Suppressor macrophage treated with lipopolysaccharide for 1 hour (primary cell): ENCODE measurements at places on chromosomes 11 and 22.

GRCh38 chr22:41664951-41665350, 23.7 kb downstream of the SNU13 start:
- DNase-seq: no peak

GRCh38 chr11:78603792-78604191, 29.1 kb upstream of the NARS2 start:
- no peak for DNase-seq

DNA sequence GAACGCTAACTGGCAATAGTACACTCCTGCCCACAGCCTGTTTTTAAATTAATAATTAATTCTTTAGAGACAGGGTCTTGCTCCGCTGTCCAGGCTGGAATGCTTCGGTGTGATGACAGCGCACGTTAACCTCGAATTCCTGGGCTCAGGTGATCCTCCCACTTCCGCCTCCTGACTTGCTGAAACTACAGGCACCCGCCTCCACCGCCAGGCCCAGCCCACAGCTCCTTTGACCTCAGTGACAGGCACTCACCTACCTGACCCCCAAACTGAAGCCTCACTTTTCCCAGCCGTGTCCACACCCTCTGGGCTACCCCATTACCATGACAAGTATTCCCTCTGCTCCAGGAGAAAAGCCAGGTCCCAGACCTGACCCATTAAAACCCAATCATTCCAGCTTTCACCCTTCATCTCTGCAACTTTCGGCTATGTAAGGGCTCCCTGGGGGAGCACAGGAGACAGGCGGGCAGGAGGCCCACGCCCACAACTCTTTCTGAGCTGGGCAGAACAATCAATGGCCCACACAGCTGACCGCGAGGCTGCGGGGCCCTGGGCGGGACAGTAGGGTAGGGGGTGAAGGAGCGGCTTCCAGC, 730 bp downstream of the LMNTD2 start:
- no peak for DNase-seq

DNA sequence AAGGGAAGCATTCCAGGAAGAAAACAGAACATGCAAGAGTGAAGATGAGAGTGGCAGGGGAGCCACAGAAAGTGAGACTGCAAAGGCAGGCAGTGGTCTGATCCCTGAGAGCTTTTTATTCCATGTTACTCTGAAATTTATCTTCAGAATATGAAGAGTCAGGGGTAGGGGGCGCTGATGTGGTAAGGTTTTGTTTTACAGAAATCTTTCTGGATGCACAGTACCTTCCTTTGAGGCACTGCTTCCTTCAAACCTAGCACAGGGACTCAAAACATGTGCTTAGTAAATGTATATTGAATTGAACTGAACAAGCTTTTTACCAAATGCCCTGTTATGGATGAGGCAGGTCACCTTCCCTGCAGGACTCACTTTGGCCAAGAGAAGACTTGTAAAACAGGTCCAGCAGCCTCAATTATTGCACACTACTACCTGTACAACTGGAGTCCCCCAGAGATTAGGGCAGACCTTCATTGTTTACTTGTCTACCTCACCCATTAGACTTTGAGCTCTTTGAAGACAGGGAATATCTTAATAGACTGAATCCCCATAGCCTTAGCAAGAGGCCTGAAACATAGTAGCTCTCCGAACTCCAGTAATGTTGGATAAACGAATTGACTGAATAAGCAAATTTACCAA, 2.2 kb downstream of the PAK1 start:
- DNase-seq: peak; percentile 51

- no peak for DNase-seq
These were observed at the start of gene LRRN4CL for GRCh38 chr11:62689421-62690183. Gene LRRN4CL (minus strand): TSS chr11:62689530. CDS start chr11:62688508, 1,022 bp downstream.

DNA sequence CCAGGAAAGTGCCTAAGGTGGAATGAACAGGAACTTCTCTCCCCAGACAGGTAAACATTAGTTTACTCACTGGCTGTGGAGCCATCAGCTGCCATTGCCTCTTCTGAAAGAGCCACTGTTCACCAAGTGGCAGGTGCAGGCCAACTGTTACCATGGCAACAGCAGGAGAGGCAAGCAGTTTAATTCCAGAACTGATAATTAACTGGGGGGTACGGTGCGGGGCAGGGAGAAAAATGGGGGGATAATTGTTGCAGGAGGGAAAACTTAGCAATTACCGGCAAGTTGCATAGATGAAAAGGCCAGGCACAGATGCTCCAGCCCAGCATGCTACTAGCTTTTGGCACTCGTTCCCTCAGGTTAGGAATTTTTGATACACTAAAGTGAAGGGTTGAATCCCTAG, 85.1 kb downstream of the TRIM44 start:
- no peak for DNase-seq

- no peak for DNase-seq
These were observed 2.0 kb downstream of the SYNGR1 start for GRCh38 chr22:39351689-39352214.

DNA sequence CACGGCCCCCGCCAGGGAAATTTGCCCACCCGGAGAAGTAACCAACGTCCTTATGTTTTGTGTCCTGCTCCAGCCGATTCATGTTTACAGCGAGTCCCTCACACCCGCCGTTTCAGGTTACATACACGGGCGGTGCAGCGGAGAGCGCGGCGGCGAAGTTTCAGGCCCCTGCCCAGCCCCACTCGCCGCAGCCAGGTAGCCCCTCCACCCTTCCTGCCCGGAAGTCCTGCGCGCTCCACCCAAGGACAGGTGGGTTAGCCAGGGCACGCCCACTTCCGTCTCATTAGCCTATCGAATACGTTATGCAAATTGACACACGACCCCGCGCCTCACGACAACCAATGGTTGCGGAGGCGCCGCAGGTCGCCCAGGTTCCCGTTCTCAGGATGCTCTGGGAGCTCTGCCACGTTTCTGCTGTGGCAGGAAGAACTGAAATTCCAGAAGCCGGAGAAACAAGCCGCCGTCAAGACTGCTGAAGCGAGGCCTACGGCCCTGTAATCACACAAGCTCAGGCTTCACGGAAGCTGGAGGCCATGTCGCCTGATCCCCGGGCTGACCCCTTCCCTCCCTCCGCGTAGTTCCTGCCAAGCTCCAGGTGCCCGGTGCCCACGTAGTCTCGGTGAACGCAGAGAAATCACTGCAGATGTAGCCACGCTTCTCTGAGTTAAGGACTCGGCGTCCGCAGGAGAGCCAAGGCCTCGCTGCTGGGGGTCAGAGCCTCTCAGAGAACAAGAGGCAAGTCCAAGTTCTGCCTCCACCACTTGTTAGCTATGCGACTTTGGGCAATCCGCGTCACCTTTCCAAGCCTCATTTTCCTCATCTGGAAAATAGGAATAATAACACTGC, 22.4 kb upstream of the MYH9 start:
- DNase-seq: peak; percentile 36

DNA sequence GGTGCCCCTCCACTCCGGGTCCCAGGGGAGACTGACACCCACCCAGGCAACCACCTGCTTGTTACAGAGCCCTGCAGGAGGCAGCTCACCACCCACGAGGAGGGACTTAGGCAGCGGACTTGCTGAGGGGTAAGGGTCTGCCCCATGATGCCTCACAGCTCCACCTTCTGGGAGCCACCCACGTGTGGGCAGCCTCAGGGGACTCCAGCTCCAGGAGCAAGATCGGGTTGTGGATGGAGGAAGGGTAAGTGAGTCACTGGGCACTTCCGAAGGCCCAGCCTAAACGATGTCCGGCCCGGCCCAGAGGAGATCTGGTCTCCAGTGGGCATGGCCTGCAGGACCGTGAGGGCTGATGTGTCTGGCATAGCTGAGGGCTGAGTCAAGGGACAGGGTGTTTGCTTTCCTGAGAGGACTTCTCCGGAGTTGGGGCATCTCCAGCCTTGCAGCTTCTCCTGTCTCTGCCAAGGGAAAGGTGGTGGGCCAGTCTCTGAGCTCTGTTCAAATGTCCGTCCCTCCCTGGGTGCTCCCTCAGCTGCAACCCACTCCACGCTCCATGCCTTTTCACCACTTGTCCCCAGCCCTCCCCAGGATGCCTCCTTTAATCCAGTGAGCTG, 32.3 kb upstream of the P2RY2 start:
- DNase-seq: peak; percentile 72

DNA sequence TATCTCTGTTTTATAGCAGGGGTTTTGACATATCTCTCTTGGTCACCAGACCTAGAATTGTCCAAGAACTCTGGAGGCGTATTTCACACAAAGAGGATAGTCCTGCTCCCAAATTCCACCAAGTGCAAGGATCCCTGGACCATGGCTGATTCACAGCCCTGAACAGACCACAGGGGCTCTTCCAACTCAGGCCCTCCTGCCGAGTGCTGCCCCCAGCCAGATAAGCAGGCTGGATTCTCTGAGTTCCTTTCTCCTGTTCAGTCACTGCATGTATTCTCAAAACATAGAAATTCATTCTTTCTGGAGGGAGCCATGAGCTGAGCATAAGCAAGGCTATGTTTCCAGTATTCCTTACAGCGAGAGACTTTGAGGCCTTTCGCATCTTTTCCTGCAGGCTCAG, 13.4 kb upstream of the PLEKHB1 start:
- no peak for DNase-seq

- no peak for DNase-seq
These were observed 305.2 kb downstream of the RAB38 start for GRCh38 chr11:87870086-87870485.

GRCh38 chr11:123212406-123212805, 17.4 kb upstream of the CLMP start:
- no peak for DNase-seq

DNA sequence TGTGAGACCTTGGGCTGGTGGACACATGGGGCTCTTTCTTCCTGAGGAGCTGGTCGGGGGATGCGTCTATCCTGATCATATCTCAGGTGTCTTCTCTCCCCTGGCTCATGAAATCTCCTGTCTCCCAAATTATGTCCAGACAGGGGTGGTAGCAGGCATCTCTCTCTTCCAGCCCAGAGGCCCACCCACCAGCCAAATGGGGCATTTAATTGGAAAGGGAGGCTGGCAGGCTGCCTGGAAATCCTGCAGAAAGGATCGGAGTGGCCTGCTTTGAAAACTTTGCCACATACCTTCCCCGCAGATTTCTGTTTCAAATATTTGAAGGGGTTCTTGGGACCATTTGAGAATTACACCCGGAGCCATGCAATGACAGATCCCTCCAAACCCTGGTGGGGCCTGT, 37.4 kb downstream of the SMIM38 start:
- no peak for DNase-seq

DNA sequence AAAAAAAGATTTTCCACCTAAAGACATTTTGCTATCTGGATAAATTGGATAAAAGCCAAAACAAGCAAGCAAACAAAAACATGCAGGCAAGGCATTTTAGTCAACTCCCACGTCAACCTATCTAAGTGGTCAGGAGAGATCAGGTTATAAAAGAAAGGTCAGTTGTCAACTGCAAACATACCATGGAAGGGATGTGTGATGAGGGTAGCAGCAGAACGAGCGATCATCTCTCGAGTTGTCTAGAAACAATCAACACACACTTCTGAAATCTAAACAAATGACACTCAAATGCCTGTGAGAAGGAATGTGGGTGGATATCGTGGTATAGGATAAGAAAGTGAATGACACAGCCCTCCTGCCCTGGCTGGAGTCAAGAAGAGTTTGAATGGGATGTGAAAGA, 10.9 kb downstream of the MTCH2 start:
- no peak for DNase-seq

- DNase-seq: peak; percentile 45
These were observed 728 bp downstream of the TBC1D22A start for GRCh38 chr22:46763051-46763705.

DNA sequence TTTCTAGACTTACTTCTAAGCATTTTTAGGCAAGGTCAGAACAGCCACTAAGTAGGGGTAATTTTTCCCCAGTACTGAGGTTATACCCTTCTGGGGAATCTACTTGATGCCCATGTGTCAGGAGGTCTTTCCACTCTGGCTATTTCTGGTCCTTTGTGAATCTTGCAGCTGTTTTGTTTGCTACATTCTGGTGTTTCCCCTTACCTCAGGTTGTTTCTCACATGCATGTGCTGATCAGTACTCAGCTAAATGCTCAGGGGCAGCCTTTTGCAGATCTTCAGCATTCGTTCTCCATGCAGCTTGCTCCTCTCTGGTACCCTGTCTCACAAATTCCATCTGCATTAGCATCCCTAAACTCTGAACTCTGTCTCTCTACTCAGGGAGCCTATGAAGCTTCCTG, 303.6 kb downstream of the SOX6 start:
- no peak for DNase-seq

- no peak for DNase-seq
These were observed 90.6 kb upstream of the NTM start for GRCh38 chr11:131279654-131280384.

GRCh38 chr11:113261709-113262475, 52.5 kb upstream of the TTC12 start:
- DNase-seq: no peak

GRCh38 chr11:19683862-19684491, 28.7 kb upstream of the NAV2 start:
- no peak for DNase-seq

DNA sequence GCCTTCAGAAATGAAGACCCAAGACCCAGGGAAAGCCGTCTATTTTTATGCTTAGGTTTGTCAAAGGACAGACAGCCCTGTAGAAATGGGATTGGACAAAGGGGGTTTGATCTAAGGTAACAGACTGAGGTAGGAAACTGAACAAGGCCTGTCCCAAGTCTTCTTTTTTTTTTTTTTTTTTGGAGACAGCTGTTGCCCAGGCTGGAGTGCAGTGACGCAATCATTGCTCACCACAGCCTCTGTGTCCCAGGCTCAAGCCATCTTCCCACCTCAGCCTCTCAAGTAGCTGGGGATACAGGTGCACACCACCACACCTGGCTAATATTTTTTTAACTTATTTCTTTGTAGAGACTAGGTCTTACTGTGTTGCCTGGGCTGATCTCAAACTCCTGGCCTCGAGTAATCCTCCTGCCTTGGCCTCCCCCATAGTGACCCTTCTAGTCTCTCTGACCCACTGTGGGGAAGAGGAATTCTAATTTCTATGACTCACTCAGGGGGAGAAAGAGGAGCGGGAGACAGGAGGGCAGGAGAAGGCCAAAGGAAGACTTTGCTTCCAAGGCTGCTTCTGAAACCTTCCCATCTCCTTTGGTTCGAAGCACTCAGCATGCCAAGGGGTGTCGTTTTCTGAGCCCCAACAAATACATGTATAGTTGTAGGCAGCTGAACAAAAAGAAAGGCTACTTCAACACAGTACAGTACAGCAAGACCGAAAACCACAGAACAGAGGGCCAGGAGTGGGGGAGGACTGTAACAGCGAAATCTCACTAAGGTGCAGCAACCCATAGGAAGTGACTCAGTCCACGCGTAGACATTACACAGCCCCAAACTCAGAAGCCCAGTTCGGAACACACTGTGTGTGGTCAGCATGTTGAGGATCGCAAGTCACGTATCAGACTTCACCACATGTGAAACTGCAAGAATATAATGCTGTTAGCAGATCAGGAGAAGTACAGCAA, 872 bp downstream of the TMA7B start:
- peak; percentile 72 for DNase-seq

DNA sequence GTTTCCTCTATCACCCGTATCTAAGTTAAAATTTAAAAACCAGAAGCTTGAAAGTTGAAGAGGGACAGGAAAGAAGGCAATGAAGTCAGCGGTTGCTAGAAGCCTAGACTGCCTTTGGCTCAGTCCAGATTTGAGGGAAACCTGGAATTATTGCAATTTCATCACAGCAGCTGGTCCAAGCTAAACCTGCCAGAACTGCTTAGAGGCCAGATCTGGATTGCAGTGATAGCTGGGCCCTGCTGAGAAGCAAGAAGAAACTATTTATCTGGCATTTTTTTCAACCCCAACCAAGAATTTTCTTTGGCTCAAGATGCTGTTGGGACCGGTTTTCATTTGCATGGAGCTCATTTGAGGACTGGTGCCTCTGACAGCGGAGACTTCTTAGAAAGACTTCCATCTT, 121.5 kb upstream of the TEAD1 start:
- no peak for DNase-seq
